ENCODE measurements at places on chromosomes 2 and 18. TPM values are rescaled to one million over a fixed set of nuclear protein-coding genes. Genes with fewer than 3 reads are reported as not detected.

The RAB6C gene
- total RNA-seq = not detected

The RSAD2 gene
- total RNA-seq = 0.02 TPM

The B3GNT7 gene
- not detected for total RNA-seq

The COL4A3 gene
- 5.5 TPM for total RNA-seq

The ASXL3 gene
- total RNA-seq = 0.20 TPM

The MYL1 gene
- total RNA-seq = not detected

The G6PC2 gene
- not detected for total RNA-seq

The TYMS gene
- 23.4 TPM for total RNA-seq

The LRATD1 gene
- 2.6 TPM for total RNA-seq

The DPP10 gene
- 53.0 TPM for total RNA-seq

The IL1R1 gene
- total RNA-seq = 16.3 TPM

The BBS5 gene
- total RNA-seq = 5.4 TPM

DNA sequence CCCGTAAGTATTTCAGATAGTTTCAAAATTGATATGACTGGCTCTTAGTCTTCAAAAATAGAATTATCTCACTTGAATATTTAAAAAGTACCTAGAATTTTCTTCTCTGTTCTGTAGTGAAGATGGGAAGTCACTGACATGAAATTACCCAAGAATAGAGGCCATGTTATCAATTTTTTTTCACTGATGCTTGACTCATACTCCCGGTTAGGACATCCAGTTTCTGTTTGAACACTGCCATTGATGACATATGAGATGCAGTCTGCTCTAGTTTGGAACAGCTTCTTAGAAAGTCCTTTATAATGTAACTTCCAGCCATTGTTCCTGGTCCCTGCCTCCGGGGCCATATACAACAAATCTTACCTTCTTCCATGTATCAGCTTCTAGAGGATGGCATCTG, 26.0 kb downstream of the MAP3K20 start:
- no peak for DNase-seq

DNA sequence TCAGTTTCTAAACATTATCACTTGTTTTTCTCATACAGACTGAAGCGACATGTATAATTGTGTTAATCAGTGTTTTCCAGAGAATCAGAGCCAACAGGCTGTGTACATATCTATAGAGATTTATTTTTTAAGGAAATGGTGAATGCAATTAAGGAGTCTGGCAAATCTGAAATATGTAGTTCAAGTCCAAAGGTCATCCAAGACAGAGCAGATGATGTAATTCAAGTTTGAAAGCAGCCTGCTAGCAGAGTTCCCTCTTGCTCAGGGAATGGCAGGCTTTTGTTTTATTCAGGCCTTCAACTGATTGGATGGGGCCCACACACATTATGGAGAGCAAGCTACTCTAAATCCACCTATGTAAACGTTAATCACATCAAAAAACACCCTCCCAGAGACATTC, 282.6 kb downstream of the CBLN2 start:
- no peak for DNase-seq

DNA sequence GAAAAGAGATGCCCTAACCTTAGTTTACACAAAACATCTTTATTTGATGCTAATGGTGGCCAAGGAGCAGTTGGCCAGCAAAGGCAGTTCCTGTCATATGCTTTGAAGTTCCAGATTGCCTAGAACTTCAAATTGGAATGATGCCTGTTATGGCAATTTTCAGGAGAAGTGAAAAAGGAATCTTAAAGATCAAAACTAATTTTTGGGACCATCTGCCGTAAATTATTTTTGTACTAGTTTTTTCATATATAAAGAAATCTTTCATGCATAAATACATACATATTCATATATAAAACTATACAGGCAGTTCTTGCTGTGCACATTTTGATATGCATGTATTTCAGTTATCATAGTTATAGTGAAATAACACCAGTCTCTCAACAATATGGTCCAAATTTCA, 1185.6 kb upstream of the FAM98A start:
- DNase-seq = no peak

GRCh38 chr2:100589527-100589926, 26.7 kb downstream of the PDCL3 start:
- no peak for DNase-seq

- no peak for DNase-seq
Observed at GRCh38 chr2:162731917-162732804, 106.4 kb downstream of the KCNH7 start.

DNA sequence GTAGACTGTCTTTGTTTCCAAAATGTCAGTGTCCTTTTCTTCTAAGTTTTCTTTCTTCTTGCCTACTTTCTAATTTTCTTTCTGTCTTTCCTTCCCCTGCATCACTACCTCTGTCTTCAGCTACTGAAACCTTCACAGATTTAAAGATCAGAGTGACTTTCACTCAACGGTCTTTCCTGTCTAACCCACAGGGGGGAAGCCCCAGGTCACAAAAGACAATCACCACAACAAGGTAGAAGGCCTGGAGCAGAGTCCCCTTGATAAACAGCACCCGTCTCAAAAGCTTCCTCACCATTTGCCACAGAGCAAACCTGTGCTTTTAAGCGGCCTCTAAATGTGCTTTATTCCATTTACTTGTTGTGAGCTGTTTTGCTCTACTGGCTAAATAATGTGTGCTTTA, 665.4 kb downstream of the BCL11A start:
- DNase-seq = no peak

- DNase-seq = no peak
Observed at GRCh38 chr18:77320971-77321559, 71.4 kb downstream of the GALR1 start.

DNA sequence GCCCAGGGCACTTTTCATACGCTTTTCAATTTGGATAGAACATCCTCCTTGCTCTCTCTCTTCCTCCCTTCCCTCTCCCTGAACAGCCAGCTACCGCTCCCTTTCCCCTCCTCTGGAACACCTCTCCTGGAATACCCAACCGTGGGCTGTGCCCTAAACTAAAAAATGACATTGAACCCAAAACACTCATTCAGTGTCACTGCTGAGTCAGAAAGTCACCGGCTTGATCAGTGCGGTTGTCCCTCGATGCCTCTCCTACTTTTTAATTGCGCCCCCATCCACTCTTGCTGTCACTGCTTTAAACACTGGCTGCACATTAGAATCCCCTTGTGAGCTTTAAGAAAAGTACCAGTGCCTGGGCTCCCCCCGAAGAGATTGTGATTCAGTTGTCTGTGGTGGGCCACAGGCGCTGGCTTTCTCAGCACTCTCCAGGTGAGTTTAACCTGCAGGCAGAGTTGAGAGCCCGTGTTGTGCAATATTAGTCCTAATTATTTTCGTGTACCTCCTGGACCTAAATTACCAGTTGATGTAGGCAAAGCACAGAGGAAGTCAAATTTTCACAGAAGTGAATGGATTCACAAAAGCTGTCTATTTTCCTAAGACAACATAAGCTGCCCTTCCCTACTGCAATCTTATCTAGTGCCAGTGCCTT, 302.0 kb downstream of the PRKCE start:
- no peak for DNase-seq

DNA sequence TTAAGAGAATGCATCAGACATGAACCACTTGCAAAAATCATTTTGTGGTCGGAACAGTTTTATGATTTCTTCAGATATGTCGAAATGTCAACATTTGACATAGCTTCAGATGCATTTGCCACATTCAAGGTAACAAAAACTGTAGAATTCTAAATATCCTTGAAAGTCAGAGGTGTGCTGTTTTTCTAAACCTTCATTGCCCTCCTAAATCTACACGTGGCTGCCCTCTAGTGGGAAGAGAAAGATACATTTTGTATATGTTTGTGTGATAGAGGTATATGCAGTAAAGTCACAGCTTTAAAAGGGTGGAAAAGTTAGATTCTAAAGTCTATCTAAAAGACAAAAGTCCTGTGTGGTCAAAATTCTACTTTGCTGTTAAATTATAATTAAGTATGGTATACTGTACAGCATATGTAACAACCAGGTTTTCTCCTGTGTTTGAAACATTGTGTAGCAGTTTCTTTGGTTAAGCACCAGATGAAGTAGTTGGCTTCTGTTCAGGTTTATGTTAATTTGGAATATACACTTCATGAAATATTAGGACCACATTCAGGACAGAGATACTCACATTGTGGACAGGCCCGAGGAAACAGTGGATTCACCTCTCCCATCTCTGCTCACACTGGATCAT, 65.9 kb upstream of the ITM2C start:
- DNase-seq = peak; percentile 60

GRCh38 chr2:236176417-236176816, 8.2 kb upstream of the GBX2 start:
- DNase-seq = no peak

- DNase-seq = no peak
Observed at GRCh38 chr2:27713201-27713600, 49.5 kb downstream of the SLC4A1AP start.

DNA sequence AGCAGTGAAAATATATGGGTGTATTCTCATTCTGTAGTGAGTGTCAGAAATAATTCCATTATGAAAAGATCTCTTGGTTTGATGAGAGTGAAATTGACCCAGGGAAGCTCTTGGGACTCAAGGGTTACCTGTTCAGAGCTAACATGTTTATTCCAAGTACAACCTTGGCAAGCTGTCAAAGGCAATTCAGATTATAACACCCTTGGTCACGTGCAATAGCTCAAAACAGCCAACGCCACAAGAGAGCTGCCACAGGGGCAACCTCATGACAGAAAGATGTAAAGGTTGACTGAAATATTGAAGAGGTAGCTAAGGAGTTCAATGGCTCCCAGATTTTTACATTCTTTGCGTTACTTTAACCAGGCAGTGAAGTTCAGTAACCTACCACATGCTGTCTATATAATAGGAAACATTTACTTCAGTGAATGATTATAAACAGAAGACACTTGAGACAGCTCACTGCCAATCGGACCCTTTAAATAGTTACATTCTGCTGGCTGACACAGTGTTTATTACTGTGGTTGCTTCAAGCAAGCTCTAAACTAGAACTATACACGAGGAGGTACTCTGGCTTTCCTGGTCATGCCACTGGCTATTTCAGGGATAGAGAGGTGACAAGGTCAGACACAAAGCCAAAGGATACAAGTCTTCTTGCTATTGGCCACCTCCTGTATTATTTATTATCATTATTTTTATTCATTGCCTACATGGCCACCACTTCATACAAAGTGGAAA, 187.3 kb downstream of the PID1 start:
- DNase-seq = no peak

DNA sequence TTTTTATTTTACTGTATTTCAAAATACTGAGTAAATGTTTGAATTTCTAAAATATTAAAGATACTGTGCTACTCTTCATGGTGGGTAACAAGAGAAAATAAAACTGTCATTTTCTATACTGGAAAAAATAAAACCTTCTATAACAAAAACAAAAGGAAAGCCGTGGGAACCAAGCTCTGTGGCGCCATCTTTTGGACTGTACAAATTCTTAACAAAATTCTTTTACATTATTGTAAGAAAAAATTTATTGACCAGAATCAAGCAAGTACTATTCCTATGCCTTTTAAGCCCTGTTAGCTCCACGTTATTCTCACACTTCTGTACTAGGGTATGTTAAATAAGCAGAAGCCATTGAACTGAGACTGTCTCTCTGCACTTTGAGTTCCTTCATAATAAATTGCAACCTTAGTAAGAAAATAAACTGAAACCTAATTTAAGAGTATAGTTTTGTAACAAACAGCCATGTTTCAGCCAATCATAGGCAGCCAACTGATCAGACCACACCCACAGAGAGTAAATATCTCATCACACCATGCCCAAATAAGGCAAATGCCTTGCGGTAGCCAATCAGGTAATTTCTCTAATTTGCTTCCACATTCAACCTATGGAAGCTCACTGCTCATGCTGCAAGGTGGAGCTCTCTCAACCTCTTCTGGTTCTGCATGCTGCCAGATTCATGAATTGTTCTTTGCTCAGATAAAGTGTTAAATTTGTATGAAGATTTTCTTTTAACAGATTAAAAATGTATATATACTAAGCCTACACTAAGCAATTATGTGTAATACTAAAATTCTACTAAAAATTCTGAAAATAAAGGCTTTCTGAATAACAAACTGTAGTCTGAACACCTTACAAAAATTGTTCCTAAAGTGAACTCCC, 42.2 kb downstream of the HIBCH start:
- no peak for DNase-seq

- no peak for DNase-seq
Observed at GRCh38 chr2:108244667-108245414, 5.1 kb downstream of the SULT1C3 start.

GRCh38 chr2:154130821-154131220, 259.1 kb downstream of the GALNT13 start:
- no peak for DNase-seq

DNA sequence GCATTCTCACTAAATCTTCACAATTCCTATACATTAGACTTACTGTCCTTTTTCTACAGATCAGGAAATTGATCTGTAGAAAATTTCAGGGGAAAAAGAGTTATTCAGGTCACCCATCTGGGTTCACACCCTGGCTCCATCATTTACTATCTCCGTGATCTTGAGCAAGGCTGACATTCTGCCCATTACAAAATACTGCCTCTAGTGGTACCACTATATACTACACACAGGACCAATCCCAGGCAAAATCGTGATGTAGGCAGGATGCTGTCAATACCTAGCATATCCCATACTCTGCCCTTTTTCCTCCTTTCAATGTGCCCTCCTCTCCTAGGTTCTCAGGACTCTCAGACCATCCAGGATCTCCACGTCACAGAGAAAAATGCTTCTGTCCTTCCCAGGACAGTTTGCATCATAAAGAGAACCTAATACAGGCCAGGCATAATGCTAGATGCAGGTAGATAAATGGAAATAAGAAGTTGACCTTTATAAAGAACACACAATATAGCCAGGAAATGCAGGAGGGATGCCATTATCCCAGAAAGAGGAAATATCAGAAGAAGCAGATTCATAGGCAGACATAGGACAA, 101.9 kb downstream of the CDH20 start:
- DNase-seq = peak; percentile 19

DNA sequence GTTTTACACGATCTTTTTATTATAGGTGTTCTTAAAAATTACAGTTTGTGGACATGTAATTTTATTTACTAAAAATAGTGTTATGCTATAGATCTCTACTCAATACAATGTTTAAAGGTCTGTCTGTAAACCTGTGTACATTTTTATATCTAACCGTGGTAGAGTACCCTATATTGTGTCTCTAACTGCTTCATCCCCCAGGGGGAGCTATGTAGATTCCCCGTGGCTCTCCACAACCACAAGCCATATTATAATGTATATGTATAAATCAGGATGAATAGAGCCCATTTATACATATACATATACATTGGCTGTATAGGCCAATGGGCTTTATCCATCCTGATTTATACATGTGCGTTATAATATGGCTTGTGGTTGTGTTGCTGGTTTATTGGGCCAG, 59.4 kb downstream of the ADAM23 start:
- no peak for DNase-seq

GRCh38 chr2:74881626-74882298, 47.8 kb downstream of the HK2 start:
- DNase-seq = no peak

- DNase-seq = no peak
Observed at GRCh38 chr2:24362253-24362652, 1.9 kb upstream of the ITSN2 start.

DNA sequence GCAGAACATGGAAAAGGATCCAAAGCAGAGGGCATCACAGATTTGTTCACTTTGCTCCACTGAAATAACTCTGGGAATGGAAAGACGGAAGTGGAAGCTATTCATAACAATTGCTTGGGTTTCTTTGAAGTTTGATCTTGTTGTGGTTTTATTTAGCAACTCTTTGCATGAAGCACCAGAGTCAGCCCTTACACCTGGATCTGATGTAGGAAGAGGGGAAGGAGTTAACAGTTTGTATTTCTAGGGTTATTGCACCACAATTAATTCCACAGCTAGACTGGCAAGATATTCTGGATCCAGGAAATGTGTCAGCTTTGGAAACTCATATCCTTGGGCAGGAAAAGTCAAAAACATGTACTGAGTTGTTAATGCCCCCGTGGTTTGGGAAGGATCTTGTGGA, 1143.4 kb downstream of the CNTNAP5 start:
- DNase-seq = no peak

GRCh38 chr18:35804377-35804776, 168.1 kb upstream of the RMP24 start:
- no peak for DNase-seq
